ENCODE measurements at places on chromosomes 12 and 14. TPM values are rescaled to one million over a fixed set of nuclear protein-coding genes. Genes with fewer than 3 reads are reported as not detected.

- DNase-seq: no peak
These were observed 107.0 kb downstream of the VRK1 start for GRCh38 chr14:96904201-96904600.

DNA sequence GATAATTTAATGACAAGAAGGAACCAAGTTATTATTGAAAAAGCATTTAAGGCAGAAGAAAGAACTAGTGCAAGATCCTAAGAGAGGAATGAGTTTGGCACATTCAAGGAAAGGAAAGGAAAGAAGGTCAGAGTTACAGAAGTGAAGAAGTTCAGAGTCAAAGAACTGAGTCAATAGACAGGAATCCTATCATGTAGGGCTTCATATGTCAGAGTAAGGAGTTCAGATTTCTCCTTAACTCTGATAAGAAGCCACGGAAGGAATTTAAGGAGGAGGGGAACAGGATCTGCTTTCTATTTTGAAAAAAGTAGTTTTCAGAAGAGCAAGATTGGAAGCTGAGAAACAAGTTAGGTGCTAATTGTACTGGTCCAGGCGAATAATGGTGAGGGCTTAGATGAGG is 223.1 kb upstream of the FOXN3 start:
- no peak for DNase-seq

DNA sequence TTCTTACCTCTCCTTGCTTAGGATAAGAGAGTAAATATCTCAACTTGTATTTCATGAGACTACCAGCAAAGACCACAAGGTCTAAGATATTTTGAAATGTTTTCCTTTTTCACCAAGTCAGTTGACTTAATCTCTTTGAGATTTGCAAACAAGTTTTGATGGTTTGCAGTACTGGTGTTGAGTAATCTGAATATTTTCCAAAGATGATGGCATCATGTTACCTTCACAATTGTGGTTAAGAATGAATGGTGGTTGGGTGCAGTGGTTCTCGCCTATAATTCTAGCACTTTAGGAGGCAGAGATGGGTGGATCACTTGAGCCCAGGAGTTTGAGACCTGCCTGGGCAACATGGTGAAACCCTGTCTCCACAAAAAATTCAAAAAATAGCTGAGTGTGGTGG is 225.7 kb downstream of the TMTC2 start:
- DNase-seq: no peak

- peak; percentile 74 for DNase-seq
These were observed 823 bp downstream of the RNF10 start for GRCh38 chr12:120534703-120535655.

Gene NYNRIN
- total RNA-seq: 33.5 TPM
